ENCODE measurements at places on chromosomes 16 and 17.

GRCh38 chr16:73124665-73125375 lies 76.9 kb upstream of the ZFHX3 start:
- no peak for DNase-seq

DNA sequence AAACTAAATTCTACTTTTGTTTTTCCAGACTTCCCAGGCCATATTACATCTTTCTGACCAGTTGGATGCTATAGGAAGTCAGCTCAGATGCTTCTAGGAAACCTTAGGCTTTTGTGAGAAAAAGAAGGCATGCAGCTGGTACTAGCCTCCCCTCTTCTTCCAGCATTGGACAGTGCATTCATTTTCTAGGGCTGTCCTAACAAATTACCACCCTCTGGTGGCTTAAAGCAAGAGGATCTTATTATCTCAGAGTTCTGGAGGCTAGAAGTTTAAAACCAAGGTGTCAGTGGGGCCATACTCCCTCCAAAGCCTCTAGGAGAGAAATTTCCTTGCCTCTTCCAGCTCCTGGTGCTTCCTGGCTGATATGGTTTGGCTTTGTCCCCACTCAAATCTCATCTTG lies 467.8 kb downstream of the SLC39A11 start:
- no peak for DNase-seq

DNA sequence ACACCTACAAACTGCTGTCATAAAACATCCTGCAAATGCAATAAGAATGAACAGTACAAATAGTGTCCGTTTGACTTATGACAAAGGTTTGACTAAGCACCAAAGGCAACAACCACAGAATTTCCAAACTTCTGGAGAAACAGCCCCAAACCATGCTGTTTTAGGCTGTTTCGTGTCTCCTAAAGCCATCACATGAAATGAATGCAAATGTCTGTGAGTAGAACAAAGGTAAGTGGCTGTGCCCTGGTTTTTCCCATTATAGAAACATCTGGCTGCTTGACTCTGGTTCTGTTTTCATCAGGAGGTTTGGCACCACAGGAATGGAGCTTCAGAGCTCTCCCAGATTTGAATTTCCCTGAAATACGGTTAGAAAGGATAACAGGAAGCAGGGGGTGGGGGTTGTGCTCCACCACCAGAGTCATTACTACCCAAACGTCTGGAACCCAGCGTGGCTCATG lies 4.6 kb upstream of the EMP2 start:
- no peak for DNase-seq

DNA sequence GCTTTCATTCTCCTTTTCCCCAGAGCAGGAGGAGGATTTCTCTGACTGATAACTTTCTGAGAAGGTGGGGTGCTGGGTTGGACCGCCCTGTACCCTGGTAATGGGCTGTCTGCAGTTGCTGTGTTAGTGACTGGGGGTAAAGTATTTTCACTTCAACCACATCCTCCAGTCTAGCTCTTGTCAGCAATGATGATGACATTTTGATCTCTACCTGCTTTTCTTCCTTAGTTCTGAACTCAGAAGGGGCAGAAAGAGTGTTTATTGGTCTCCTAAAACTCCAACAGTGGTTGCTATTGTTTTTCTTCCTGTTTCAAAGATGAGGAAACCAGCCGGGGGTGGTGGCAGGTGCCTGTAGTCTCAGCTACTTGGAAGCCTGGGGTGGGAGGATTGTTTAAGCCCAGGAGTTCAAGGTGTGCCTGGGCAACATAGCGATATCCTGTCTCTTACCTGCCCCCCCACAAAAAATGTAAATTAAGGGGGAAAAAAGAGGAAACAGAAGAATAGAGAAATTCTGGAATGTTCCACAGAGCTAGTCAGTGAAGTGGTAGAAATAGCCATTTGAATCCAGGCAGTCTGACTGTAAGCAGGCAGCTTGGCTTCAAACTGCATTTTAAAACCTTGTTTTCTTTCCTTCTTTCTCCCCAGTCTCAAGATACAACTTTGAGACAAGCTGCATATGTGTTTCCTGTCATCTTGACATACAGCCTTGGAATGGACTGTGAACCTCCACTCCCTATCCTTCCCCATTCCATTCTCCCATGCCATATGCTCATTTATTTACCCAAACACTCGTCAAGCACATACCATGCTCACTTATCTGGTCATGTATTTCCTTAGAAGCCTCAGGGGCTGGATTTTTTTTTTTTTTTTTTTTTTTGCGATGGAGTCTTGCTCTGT lies 3.3 kb upstream of the N4BP1 start:
- DNase-seq, result no peak

DNA sequence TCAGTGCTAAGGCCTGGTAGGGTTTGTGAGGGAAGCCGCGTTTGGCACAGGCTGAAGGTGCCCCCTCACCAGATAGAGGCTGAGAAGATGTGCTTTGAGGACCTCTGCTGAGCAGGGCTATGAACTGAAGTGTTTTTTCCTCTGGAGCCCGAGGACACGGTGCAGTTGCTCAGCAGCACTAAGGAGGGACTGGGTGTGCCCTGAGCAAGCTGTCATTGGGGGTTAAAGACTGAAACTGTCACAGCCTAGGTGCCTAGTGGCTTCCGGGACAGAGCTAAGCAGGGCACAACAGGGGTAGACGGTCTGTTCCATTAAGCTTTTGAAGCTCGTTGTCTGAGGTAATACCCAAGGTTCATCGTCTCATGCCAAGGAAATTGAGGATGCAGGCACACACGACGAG lies 24.8 kb upstream of the ASGR2 start:
- no peak for DNase-seq

DNA sequence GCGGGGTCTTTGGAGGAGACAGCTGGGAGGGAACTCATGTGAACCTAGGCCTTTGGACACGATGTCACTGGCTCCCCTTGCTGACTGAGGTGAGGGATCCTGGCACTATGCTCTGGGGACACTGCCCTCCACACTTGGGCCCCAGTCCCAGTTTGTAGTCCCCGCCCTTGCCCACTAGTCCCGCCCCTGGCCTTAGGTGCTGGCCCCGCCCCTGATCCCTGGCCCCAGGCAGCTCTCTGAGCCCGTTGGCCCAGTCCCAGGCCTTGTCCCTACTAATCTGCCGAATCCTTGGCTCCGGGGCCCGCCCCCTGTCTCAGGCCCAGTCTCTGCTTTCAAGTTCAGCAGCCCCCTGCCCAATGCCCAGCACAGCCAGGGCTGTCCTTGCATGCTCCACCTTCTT lies 61.0 kb downstream of the SMPD3 start:
- no peak for DNase-seq

DNA sequence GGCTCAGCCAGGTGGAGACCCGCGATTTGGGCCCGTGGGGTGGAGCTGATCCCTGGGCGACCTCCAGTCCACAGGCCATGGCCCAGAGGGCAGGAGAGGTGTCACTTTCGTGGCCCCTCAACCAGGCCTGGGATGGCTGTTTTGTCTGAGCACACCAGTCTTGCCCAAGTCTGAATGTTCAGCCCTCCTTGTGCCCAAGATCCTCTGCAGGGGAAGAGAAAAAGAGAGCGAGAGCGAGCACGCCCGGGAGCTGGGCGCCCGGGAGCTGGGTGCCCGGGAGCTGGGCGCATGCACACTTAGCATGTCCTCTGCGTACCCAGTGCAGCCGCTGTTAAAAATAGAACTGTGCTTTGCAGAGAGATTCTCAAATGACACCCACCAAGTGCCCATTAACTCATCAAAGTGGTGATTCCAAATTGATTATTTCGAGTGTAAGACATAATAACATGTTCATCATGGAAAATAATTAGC lies 403.3 kb upstream of the TNRC6C start:
- DNase-seq, result no peak

- no peak for DNase-seq
Observed at GRCh38 chr17:30415491-30415890, 36.8 kb downstream of the CPD start.

DNA sequence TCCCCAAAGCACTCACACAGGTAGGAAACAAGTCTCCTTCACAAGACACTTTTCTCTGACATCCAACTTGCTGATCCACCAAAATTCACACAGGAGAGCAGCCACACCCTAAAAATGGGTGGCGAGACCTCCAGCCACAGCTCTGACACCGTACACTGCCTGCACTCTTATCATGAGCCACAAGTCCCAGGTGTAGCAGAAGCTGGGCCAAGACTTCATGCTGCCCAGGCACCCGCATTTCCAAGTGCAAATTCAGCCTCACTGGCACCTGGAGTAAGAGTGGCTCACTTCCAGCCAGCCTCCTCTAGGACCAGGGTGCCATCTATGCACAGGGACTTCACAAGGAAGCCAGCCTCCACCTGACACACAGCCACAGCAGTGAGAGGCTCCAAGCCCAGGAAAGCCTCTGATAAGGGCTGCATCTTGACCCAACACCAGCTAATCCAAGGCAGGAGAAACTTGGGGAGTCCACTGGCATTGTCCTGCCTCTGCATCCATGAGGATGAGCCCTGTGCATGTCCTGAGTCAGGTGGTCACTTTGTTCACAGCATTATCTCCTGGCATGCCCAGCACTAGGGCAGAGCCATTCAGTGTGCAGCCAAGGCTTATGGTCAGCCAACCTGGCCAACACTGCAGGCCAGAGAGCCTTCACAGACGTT lies 2.6 kb upstream of the ZNF768 start:
- no peak for DNase-seq

GRCh38 chr16:48081656-48082055 lies 74.1 kb downstream of the ABCC12 start:
- DNase-seq, result no peak

GRCh38 chr16:9007177-9007794 lies 43.6 kb upstream of the USP7 start:
- no peak for DNase-seq

- DNase-seq, result no peak
Observed at GRCh38 chr16:88975511-88976061, 1.4 kb downstream of the CBFA2T3 start.

- no peak for DNase-seq
Observed at GRCh38 chr16:83541231-83541630, 266.5 kb upstream of the HSBP1 start.

DNA sequence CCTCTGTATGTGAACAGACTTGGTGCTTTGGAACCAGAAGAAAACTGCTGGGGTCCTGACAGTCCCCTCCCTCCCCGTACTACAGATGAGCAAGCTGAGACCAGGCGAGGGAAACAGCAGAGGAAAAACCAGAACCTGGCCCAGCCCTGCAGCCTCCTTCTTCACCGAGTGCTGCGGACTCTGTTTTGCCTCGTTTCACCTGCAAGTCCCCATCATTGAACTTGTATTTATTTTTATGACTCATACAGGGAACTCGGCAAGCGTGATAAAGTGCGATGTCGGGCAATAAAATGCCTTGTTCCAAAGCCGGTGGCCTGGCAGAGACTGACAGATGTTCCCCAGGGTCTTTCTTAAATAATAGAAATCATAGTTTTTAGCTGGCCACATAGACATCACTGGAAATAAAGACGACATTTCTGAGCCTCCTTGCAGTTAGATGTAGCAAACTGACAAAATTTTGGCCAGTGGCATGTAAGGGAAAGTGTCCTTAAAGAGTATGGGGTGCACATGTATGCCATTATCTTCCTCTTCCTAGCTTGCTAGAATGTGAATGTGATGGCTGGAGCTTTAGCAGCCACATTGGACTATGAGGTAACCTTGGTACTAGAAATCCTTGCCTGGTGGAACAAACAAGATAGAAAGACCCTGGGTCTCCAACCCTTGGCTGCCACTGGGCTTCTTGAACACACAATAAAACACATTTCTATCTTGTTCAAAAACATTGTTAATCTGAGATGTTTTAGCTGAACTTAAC lies 128.6 kb downstream of the IRF8 start:
- DNase-seq, result no peak

- DNase-seq, result no peak
Observed at GRCh38 chr16:270381-271255, 5.1 kb downstream of the RGS11 start.

DNA sequence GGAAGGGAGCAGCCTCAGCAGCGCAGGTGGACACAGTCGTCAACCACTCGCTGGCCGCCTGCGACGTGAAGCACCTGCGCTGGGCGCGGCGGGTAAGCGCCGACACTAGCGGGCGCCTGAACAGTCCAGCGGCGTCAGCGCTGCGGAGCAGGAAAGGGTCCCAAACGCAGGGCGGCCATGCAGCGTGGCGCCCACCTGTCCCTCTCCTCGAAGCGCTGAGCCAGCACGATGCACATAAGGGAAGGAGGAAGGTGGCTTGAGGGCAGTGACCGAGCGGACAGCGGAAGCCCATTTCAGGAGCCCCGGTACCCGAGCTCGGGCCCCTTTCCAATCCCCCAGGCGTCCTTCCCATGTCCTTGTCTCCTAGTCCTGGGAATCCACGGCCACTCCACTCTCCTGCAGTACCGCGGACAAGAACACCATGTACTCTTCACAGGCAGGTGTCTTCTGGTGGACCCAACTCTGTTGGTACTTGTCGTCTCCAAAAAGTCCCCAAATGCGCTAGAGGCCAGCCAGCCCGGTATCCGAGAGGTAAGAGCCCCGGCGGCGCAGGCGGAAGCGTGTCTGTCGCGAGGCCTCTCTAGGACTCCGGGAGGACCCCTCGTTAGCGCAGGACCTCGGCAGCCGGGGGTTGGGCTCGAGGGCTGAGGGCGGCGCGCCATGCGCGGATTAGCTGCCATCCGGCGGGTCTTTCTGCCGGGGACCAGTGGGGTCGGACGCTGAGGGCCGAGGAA lies 14.4 kb downstream of the ZNF232 start:
- DNase-seq, result no peak

DNA sequence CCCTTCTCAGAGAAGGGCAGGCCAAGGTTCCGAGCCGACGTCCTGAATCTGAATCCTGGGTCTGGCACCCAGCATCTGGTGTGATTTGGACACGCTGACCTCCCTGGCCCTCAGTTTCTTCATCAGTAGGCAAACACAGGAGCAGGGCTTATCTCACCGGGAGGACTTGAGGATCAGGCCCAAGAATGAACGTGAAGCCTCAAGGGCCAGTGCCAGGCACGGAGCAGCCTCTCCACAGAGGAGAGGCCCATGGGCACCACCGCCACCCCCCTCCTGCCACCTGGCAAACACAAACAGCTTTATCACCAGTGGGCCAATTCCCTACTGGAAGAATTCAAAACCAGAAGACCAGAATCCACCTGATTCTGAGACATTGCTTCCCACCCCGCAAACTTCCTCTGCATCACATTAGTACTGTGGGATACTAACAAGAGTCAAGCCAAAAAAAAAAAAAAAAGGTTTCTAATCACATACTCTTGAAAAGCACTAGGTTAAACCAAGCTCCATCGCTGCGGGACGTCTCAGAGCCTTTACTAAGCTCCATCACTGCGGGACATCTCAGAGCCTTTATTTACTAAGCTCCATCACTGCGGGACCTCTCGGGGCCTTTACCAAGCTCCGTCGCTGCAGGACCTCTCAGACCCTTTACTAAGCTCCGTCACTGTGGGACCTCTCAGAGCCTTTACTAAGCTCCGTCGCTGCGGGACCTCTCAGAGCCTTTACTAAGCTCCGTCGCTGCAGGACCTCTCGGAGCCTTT lies 68.0 kb upstream of the DOC2B start:
- DNase-seq, result no peak

GRCh38 chr16:64679976-64680690 lies 441.7 kb downstream of the CDH11 start:
- DNase-seq, result no peak

GRCh38 chr17:71378741-71379140 lies 742.1 kb upstream of the SOX9 start:
- no peak for DNase-seq

All from vagina (tissue), 2 donors.